Activated naive CD4-positive, alpha-beta T cell treated with anti-CD3 and anti-CD28 coated beads, Interleukin-2, amount 10 ng/mL, durations not matched to agents 7 days and 5 days (primary cell): ENCODE measurements at places on chromosomes 12 and 14.

GRCh38 chr12:2295941-2296461 lies 243.2 kb downstream of the CACNA1C start:
- H3K27me3 ChIP-seq: peaks cover 9% of the 10 kb centered on the region
- H3K4me1 ChIP-seq: peaks cover 3% of the 10 kb centered on the region
- H3K4me3 ChIP-seq: no peak overlapping the region
- no peaks in the 10 kb centered on the region for H3K36me3 ChIP-seq
- no peak for DNase-seq
- no peak overlapping the region for H3K27ac ChIP-seq

DNA sequence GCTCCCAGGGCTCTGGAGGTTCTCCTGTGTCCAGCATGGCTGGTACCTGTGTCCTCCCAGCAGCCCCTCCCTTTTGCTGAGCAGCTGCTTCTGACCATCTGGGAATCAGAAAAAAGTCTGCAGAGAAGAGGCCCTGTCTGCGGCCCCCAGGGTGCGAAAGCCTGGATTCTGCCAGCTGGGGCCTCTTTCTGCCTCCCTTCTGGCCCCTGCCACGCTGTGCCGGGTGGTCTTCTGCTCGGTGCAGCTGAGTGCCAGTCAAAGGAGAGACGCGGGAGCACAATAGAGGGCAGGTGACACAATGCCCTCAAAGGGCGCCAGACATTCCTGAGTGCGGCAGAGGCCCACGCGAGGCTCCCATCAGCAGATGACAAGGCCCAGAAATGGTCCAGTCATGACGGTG lies 12.6 kb downstream of the BTBD6 start:
- no peak overlapping the region for H3K27ac ChIP-seq
- no peaks in the 10 kb centered on the region for H3K27me3 ChIP-seq
- no peak overlapping the region for H3K4me3 ChIP-seq
- H3K36me3 ChIP-seq: peaks cover 3% of the 10 kb centered on the region

DNA sequence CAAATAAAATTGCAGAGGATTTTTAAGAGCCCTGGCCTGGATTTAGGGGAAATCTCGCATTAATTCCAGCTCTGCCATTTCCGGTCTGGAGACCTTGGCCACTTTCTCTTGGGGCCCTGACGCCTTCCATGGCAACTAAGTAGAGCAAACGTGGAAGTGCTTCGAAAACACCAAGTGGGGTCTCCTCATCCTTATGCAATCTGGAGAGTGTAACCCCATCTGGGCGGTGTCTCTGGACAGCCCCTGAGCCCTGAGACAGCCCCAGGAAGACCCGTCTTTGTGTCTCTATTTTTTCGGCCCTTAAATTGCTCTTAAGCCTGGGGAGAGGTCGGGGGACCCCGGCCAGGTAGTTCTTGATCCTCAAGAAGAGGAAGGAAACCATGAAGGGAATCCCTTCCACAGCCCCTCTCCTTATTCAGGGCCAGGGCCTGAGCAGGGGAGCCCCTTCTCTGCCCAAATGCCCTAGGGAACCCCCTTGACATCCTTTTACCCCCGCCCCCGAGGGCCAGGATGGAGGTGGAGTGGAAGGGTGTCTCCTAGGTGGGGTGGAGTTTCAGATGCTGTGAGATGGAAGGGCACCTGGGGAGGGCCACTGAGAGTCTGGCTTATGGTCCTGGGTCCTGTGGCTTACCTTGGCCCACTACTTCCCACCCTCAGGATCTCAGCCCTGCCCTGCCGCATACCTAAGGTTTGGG lies 17.6 kb upstream of the NR4A1 start:
- DNase-seq: no peak
- H3K27ac ChIP-seq: peak overlapping the region; percentile 17
- H3K27me3 ChIP-seq: peaks cover 71% of the 10 kb centered on the region
- H3K4me1 ChIP-seq: peaks cover 41% of the 10 kb centered on the region

- H3K4me3 ChIP-seq: no peak overlapping the region
- no peaks in the 10 kb centered on the region for H3K4me1 ChIP-seq
- H3K27me3 ChIP-seq: no peaks in the 10 kb centered on the region
- no peak overlapping the region for H3K27ac ChIP-seq
- H3K36me3 ChIP-seq: no peaks in the 10 kb centered on the region
- DNase-seq: no peak
These were observed 80.1 kb downstream of the FAR2 start for GRCh38 chr12:29229158-29229505.

GRCh38 chr12:88836156-88836555 lies 255.9 kb upstream of the KITLG start:
- no peak overlapping the region for H3K4me3 ChIP-seq
- DNase-seq: no peak
- H3K36me3 ChIP-seq: no peaks in the 10 kb centered on the region
